ENCODE measurements at places on chromosomes 3 and 15.

- no peak for DNase-seq
Observed at GRCh38 chr3:65914032-65914739, 124.5 kb downstream of the MAGI1 start.

DNA sequence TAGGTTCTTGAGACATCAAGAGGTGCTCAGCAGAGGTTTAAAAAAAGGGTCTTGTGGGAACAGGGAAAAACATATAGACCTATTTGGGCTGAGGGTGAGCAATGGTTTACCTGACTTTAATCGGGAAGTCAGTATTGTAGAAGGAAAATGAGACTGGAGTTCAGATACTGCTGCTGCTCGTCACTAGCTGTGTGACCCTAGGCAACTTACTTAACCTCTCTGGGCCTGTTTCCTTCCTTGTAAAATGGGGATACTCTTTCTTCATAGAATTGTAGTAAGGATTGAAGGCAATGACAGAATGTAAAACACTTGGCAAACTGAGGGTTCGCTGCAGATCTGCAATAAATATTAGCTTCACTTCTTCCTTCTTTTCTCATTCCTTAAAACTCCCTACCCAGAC is 327.5 kb upstream of the PROK2 start:
- no peak for DNase-seq

DNA sequence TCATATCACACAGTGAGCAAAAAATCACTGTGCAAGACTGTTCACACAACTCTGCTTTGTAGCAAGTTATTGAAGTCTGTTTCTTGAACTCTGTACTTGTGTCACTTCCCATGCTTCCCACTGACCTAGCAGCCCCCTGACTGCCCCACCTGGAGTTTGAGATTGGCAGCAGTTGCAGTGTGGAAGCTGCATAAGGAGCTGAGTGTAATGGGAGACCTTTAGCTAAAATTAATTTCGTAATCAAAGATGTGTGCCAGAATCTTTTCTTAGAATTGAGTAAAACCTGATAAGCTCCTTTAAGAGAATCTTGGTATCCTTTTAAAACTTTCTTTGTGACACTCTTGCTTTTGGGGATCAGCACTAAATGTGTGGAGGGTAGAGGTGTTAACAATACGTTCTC is 42.8 kb downstream of the NKIRAS1 start:
- DNase-seq: no peak

- no peak for DNase-seq
Observed at GRCh38 chr15:50017522-50017921, 101.5 kb downstream of the ATP8B4 start.

DNA sequence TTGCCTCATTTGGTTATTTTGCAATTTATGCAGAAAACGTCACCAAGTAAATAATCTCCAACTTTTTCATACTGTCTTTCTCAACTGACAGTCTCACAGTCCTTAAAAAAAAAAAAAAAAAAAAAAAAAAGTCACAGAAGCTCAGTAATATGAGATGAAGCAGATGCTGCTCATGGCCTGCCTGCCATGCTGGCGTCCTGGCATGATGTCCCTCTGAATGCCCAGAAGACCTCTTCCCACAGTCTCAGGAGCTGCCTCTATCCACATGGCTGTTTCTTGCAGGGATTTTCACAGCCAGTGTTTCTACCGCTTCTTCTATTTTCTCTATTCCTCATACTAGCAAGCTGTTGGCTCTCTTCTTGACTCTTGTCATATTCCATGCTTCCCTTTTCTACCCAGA is 87.7 kb downstream of the TGFBR2 start:
- no peak for DNase-seq

DNA sequence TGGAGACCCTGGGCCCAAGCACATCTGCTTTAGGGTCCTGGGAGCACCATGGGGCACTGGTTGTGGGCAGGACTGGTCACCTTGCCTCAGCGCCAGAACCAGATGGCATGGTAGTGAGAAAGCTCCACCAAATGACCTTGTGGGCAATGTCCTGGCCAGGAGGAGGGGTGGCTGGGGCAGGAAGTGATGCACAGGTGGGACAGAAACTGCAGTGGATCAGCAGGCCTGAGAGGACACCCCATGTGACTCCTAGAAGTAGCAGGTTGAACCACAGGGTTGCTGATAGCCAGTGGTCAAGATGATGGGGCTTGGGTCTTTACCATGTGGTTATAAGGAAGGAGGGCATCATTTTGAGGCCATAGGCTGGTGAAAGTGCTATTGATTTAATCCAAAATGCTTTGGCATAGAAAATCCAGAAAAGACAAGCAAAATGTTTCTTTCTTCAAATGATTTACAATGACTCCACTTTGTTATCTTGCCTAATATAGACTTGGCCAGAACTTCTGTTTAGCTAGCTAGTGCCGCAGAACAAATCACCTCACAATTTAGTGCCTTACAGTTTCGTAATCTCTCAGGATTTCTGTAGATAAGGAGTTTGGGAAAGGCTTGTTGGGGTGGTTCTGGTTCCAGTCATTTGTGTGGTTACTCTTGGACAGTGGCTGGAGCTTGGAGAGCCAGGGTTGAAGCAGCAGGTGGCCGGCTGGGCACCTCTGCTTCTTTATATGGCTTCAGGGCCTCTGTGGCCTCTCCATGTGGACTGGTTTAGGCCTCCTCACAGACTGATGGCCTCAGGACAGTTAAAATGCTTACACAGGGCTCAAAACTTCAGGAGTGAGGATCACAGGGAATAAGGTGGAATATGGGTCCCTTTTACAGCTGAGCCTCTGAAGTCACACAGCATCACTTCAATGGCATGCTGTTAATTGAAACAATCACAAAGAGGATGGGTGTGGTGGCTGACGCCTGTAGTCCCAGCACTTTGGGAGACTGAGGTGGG is 27.5 kb downstream of the TMEM158 start:
- DNase-seq: no peak

GRCh38 chr3:144332868-144333267 is 361.2 kb downstream of the DIPK2A start:
- DNase-seq: no peak

- no peak for DNase-seq
Observed at GRCh38 chr3:55588146-55588765, 101.2 kb upstream of the WNT5A start.

GRCh38 chr3:52032702-52033408 is 23.5 kb downstream of the DUSP7 start:
- no peak for DNase-seq

DNA sequence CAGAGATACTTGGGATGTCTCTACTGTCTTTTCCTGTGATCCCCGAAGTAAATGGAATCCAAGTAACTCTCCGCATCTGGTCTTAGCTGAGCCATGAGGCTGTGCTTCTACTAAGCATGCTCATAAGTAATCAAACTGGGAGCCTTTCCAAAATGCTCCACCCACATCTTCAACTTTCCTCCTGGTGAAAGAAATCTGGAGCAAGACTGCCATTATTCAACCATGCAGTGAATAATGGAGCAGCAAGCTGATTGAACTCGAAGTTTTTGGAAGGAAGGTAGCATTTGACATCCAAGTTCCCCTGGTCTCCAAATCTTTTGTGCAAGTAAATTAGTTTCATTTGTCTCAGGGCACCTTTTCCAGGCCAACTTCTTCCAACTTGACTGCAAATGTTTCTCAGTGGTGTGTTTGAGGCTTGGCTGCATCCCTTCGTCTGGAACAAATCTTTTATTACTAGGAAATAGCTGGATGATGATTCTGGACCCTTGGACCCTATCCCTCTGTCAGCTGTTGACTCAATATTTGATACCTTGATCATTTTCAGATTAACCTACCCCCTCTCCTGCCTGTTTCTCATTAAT is 19.4 kb downstream of the GXYLT2 start:
- DNase-seq: no peak

GRCh38 chr3:127408022-127408683 is 120.3 kb upstream of the PRR20G start:
- no peak for DNase-seq

GRCh38 chr15:76987896-76988860 is 6.7 kb upstream of the PSTPIP1 start:
- peak; percentile 73 for DNase-seq

GRCh38 chr3:51727500-51727899 is 20.6 kb downstream of the GRM2 start:
- no peak for DNase-seq

DNA sequence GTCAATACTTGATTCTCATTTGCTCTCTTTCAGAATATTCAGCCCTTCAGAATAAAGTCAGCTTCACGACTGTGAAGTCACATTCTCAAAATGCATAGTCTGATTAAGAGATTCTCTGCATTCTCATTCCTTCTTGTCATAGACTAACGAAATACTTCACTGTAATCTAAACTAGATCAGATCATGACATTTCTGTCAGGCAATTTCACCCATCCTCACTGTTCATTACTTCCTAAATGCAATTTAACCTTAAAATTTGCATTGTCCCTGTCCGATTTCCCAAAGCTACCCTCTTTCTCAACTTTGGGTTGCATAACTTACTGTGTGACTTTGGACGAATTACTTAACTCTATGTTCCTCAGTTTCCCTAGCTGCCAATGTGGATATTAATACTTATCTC is 6.2 kb downstream of the RPL22L1 start:
- DNase-seq: no peak

DNA sequence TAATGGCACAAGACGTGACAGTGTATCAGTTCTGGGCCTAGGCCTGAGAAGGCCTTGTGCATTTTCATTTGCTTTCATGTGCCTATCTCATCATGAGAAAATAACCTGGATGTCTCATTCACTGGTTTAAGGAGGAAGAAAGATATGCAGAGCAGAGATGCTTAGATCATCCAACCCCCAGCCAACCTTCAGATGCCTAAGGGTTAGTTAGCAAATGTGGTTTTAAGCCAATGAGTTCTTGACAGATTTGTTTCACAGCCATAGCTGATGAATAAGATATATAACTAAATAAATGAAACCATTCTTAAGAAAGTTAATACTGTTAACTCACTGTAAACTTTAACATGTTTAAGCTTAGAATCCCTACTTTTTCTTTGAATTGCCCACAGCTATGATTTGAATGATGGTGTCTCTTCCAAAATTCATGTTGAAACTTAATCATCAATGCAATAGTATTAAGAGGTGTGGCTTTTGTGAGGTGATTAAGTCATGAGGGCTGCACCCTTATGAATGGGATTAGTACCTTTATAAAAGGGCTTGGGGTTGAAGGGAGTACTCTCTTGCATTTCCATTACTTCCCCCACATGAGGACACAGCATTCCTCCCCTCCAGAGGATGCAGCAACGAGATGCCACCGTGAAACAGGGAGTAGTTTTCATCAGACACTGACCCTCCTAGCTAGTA is 324.6 kb upstream of the TBC1D5 start:
- no peak for DNase-seq

- no peak for DNase-seq
Observed at GRCh38 chr3:53836084-53836872, 9.9 kb downstream of the CHDH start.

GRCh38 chr3:140129768-140130284 is 194.8 kb downstream of the CLSTN2 start:
- no peak for DNase-seq

DNA sequence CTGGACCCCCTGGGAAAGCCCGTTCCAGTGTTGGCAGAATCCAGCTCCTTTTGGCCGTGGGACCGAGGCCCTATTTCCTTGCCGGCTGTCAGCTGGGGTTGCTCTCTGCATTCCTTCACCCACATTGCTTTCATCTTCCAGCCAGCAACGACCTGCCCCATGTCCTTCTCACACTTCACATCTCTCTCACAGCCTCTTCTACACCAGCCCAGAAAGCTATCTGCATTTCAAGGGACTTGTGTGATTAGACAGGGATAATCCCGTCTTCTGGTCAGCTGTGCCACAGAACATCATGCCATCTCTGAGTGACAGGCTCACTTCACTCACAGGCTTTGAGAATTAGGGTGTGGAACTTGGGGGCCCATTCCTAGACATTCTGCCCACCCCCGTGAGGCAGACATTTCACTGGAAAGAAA is 16.4 kb downstream of the EFCC1 start:
- DNase-seq: no peak

- no peak for DNase-seq
Observed at GRCh38 chr3:45807133-45807532, 10.8 kb upstream of the SLC6A20 start.

GRCh38 chr3:183008303-183008702 is 28.0 kb upstream of the DCUN1D1 start:
- DNase-seq: no peak

DNA sequence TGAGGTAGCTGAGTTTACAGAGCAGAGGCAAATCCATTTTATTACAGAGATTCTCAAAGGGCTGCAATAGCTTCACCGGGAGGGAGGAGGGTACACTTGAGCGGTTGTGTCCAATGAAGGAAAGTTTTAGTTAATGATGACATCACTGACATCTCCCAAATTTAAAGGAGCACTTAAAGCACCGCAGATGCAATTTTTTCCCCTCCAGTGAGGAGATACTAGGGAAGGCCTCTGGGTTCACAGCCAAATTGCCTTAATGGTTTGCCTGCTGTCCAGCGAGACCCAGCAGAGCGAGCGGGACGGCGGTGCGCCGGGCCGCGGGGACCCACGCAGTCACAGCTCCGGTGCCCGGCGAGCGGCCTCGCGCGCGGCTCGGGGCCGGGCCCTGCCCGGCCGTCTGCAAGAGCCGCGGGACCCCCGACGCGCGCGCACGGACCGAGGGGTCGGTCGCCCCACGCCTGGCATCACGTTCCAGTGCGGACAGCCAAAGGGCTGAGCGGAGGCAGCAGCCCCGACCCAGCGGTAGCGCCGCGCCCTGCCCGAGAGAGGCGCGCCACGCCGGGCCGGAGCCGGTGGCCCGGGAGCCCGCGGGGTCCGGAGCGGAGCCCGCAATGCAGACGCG is 160.5 kb upstream of the CHRNA7 start:
- no peak for DNase-seq

DNA sequence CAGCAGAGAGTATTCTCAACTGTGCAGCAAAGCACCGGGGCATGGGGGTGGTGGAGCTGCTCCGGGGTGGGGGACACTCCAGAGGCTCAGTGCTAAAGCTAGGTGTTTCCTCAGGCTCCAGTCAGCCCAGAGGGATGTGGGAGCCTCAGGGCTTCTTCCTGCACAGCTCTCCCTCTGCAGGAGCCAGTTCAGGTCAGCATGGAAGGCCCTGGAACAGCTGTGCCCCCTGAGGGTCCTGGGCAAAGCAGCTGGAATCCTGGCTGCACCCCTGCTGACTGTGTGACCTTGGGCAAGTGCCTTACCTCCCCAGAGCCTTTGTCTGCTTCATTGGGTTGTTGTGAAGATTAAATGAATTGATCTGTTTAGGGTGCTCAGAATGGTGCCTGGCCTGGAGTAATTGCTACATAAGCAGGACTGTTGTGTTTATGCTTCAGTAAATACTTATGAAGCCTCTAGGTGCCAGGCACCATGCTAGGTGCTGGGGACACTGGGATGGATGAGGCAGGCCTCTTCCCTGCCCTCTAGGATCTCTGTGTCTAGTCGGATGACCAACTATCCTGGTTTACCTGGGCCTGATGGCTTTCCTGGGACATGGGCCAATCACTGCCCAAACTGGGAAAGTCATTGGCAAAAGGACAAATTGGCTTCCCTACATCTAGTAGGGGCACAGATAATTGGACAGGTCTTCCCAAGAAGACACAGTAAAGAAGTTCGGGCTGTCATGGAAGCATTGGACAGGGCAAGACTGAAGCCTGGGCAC is 64.2 kb upstream of the LCTL start:
- no peak for DNase-seq

GRCh38 chr3:20326541-20326940 is 140.5 kb upstream of the SGO1 start:
- no peak for DNase-seq

GRCh38 chr3:194097141-194097882 is 38.6 kb upstream of the HES1 start:
- no peak for DNase-seq

Measured in stimulated activated CD4-positive, alpha-beta T cell treated with anti-CD3 and anti-CD28 coated beads, Interleukin-2, amount 100 ng/mL, for 24 hours (primary cell).